Mesendoderm (in vitro differentiated cells): ENCODE measurements at places on chromosomes 7 and 10.

DNA sequence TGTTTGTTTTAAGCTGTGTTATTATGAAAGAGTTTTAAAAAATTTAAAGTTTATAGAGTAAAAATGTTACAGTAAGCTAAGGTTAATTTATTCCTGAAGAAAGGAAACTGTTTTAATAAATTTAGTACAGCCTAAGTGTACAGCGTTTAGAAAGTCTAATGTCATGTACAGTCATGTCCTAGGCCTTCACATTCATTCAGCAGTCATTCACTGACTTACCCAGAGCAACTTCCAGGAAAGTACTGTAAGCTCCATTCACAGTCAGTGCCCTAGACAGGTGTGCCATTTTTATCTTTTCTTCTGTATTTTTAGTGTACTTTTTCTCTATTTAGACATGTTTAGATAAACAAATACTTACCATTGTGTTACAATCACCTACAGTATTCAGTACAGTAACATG lies 126.8 kb downstream of the TPK1 start:
- no peak for DNase-seq
- H3K27ac ChIP-seq: no peak overlapping the region
- no peaks in the 10 kb centered on the region for H3K4me1 ChIP-seq
- no peaks in the 10 kb centered on the region for H3K27me3 ChIP-seq
- H3K4me3 ChIP-seq: no peak overlapping the region

- no peaks in the 10 kb centered on the region for H3K4me1 ChIP-seq
- no peaks in the 10 kb centered on the region for H3K36me3 ChIP-seq
- DNase-seq: no peak
Observed at GRCh38 chr7:159122276-159122675, 22.4 kb downstream of the VIPR2 start.

DNA sequence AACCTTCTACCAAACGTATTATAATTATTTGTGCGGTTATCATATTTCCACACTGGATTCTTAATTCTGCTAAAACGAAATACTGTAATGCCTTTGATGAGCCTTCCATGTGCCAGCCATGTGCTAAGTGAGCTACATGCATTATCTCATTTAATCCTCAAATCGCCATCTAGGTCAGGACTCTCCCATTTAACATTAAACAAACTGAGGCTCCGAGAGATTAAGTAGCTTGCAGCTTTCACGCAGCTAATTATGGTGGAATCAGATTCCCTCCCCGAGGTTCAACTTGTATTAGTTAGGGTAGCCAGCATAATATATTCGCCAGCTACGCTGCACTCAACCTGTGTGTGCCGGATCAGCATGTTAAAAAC lies 798 bp upstream of the TSPAN33 start:
- no peak overlapping the region for H3K4me3 ChIP-seq
- DNase-seq: no peak
- H3K36me3 ChIP-seq: no peaks in the 10 kb centered on the region
- no peaks in the 10 kb centered on the region for H3K4me1 ChIP-seq

DNA sequence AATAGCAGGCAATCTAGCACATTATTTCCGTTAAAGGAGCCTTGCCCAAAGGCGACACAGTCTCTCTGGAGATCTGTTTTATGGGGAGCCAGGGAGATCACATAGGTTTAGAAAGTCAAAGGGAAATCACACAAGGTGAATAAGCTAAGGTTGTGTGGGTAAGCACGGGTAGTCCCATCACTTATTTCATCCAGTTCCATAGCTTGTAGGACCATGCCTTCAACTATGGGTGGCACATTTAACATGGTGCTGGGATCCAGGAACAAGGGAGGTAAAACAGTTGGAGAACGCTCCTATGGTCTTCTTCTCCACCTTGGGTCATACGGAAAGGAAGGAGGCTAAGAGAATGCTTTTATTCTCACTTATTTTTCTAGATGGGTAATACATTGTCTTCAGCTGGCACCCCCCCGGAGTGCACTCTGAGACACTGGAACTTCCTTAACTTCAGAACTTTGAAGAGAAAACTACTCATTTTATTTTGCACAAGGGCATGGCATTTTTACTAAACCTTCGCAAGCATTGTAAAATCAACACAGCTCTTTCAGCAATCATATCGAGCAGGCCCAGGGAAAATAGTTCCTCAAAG lies 435.4 kb downstream of the KIF20B start:
- no peak overlapping the region for H3K4me3 ChIP-seq
- DNase-seq: peak; percentile 48
- H3K27me3 ChIP-seq: no peaks in the 10 kb centered on the region
- no peaks in the 10 kb centered on the region for H3K4me1 ChIP-seq
- no peaks in the 10 kb centered on the region for H3K36me3 ChIP-seq

DNA sequence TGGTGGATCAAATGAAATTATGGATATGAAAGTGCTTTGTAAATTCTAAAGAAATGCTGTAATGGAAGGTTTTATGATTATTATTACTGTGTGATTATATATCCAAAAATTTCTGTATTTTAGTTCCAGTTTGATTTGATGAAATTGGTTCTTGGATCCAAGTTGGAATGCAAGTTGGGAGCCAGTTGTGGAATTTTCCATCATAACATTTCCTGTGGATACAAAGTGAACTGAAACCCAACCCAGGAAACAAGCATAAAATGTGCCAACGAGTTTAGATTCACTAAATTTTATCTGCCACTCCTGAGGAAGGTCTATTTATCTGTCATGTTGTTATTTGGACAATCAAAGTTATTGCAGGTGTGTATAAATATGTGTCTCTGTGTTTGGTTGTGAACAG lies 131.4 kb upstream of the MDFIC start:
- no peak overlapping the region for H3K4me3 ChIP-seq
- no peaks in the 10 kb centered on the region for H3K27me3 ChIP-seq
- no peaks in the 10 kb centered on the region for H3K36me3 ChIP-seq
- H3K4me1 ChIP-seq: no peaks in the 10 kb centered on the region
- no peak overlapping the region for H3K27ac ChIP-seq

DNA sequence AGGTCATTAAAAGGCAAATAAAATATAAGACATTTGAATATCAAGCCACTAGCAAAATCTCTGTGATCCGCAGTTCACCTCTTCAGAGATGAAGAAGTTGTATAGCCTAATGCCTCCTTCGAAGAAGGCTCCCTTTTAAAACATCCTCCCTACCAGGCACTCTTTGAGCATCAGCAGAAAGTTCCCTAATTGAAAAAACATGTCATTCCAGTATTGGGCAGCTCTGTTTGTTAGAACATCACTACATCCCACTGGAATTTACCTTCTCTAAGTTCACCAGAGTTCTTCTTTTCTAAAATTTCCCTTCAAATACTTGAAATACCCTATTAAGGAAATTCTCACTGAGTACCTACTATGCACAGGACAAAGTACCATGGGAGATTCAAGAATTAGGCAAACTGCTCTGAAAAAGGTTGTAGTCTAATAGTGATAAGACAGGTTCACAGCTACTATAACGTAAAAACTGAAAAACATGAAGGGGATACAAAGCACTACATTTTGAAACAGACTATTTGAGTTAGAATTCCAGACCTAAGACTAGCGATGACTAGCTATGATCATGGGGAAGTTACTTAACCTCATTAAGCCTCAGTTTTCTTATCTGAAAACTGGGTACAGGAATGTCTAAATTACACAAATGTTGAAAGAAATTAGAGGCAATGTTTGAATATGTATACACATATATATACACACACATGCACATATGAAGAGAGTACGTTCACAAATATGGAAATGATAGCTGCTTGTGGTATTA lies 128.7 kb downstream of the ELAPOR2 start:
- DNase-seq: no peak
- peaks cover 3% of the 10 kb centered on the region for H3K4me1 ChIP-seq
- no peak overlapping the region for H3K4me3 ChIP-seq
- no peak overlapping the region for H3K27ac ChIP-seq
- H3K36me3 ChIP-seq: no peaks in the 10 kb centered on the region

DNA sequence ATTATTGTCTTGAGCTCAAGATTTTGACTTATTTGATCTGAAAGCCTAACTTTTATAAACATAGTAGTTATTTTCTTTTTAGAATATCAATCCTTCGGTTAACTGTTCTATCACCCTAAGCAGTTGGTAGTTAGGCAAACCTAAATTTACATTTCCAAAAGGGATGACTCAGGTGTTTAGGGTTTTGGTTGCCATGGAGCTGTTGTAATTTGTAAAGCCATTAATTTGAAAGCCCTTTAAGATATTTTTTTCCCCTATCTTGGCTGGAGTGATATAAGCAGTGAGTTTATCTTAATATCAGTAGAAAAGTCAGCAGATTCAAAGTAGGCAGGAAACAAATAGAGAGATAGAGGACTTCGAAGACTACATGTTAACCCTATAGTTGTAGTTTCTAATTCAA lies 1472.6 kb upstream of the CELF2 start:
- H3K27ac ChIP-seq: no peak overlapping the region
- no peak overlapping the region for H3K4me3 ChIP-seq
- no peaks in the 10 kb centered on the region for H3K27me3 ChIP-seq
- H3K36me3 ChIP-seq: no peaks in the 10 kb centered on the region
- DNase-seq: peak; percentile 91
- no peaks in the 10 kb centered on the region for H3K4me1 ChIP-seq

DNA sequence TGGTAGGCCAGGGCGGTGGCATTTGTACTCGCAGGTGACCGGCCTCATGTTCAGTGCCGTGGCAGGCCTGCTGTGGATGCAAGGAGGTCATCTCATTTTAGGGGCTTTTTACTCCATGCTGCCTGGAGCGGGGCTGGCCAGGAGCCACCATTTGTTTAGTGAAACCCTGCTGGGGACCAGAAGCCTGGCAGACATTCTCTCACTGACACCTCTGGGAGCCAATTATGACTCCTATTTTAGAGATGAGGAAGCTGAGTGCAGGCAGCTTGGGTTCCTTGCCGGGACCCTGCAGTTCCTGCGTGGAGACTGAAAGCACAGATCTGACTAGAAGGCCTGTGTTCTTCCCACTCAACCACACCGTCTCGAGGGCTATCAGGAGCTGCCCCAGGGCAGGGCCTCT lies 186.6 kb downstream of the FANK1 start:
- H3K27me3 ChIP-seq: no peaks in the 10 kb centered on the region
- H3K27ac ChIP-seq: no peak overlapping the region
- H3K4me1 ChIP-seq: no peaks in the 10 kb centered on the region
- peak; percentile 32 for DNase-seq
- H3K36me3 ChIP-seq: no peaks in the 10 kb centered on the region

- H3K27ac ChIP-seq: no peak overlapping the region
- H3K4me3 ChIP-seq: no peak overlapping the region
- no peaks in the 10 kb centered on the region for H3K36me3 ChIP-seq
Observed at GRCh38 chr10:78938695-78939672, 129.8 kb upstream of the ZMIZ1 start.

- DNase-seq: peak; percentile 44
- no peaks in the 10 kb centered on the region for H3K27me3 ChIP-seq
- H3K36me3 ChIP-seq: no peaks in the 10 kb centered on the region
- H3K4me3 ChIP-seq: no peak overlapping the region
- H3K4me1 ChIP-seq: peaks cover 2% of the 10 kb centered on the region
- H3K27ac ChIP-seq: no peak overlapping the region
Observed at GRCh38 chr10:32002531-32002930, 53.7 kb downstream of the KIF5B start.

- H3K27me3 ChIP-seq: no peaks in the 10 kb centered on the region
- peak overlapping the region; percentile 99 for H3K27ac ChIP-seq
- H3K4me1 ChIP-seq: peaks cover 2% of the 10 kb centered on the region
- H3K4me3 ChIP-seq: peak overlapping the region; percentile 49
- H3K36me3 ChIP-seq: no peaks in the 10 kb centered on the region
Observed at GRCh38 chr7:101815826-101816594, 1.4 kb upstream of the CUX1 start.

- H3K27me3 ChIP-seq: no peaks in the 10 kb centered on the region
- no peaks in the 10 kb centered on the region for H3K4me1 ChIP-seq
- DNase-seq: peak; percentile 87
- H3K36me3 ChIP-seq: no peaks in the 10 kb centered on the region
Observed at GRCh38 chr7:35707422-35707821, 12.5 kb upstream of the HERPUD2 start.
